MM.1S (cell line): ENCODE measurements at places on chromosomes 7 and 10.
A peak's percentile ranks its signal among the peaks of the same experiment; 100 is the strongest.

GRCh38 chr10:128156999-128157755 lies 31.0 kb upstream of the MKI67 start:
- DNase-seq = no peak

- DNase-seq = no peak
Measured at GRCh38 chr10:102492983-102493382, 9.5 kb downstream of the ACTR1A start.

DNA sequence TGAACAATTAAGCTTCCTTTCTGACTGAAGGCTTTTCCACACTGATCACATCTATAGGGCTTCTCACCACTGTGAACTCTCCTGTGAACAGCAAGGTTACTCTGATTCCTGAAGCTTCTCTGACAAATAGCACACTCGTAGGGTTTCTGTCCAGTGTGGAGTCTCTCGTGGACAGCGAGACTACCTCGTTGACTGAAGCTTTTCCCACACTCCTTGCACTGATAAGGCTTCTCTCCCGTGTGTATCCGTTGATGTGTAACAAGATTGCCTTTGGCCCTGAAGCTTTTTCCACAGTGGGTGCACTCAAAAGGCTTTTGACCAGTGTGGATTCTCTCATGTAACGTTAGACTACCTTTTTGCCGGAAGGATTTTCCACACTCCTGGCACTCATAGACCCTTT lies 4.4 kb downstream of the ZNF32 start:
- no peak for DNase-seq

DNA sequence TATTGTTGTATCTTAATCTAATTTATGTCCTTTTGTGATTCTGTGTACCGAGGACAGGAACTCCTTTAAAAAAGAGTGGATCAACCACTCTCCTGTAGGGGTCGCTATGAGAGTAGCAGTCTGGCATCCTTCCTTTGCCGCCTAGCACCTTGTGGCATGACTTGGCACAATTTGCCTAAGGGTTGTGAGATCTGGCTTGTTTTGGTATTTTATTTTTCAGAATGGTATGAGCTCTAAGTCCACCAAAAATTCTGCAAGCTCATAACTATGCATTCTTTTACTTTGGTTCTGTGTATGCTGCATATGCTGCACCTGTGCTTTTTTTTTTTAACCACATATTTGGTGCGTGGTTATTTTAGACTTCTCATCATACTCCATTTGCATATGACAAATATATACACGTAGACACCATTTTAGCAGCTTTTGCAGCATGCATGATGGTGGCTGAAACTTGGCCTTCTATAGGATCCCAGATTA lies 112.8 kb downstream of the CDK14 start:
- DNase-seq = peak; percentile 93

GRCh38 chr10:124074501-124075109 lies 18.8 kb downstream of the CHST15 start:
- peak; percentile 45 for DNase-seq

DNA sequence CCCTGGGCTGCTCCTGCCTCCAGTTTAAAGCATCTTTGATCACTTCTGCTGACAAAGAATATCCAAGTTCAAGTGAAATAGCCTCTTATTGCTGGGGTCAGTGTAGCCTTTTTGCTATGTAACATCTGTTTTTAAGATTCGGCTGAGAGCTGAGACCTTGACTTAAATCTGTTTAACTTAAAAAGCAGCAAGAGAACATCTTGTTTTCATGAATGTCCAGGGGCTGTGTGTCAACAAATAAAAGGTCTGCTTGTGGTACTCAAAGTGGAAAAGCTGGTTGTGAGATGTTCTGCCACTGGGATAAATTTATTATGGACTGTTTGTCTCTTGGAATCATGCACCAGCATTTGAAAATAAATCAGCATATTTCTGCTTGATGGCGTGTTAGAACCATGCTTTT lies 73.2 kb downstream of the CALD1 start:
- DNase-seq = no peak

- DNase-seq = no peak
Measured at GRCh38 chr7:78450706-78451105, 652.1 kb downstream of the PHTF2 start.

GRCh38 chr10:77553311-77553710 lies 84.3 kb downstream of the KCNMA1 start:
- DNase-seq = no peak

DNA sequence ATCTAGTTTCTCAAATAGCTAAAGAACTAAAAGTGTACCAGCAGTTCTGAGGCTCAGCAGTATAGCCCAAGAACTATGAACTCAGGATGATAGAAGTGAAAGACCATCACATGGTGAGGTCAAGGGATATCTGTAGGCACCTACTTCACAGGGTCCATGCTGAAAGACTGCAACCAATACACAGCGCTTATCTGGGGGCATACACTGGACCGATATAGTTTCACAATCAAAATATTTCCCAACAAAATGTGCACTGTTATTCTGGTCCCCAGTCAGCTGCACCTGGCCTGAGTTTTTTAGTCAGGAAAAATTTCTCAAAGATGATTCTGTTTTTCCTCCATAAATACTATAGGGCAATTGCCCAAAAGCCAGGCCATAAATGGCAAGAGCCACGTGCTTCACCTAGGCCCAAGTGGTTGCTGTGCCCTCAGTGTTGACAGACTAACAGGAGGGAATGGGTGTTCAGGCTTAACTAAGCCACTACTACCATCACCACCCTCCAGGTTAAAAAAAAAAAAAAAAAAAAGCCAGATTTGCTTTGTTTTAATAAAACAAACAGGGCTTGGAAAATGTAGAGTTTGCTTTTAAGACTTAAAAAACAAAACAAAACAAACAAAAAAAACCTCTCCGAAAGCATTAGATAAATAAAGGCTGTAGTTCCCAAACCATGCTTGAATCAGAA lies 58.5 kb downstream of the OGDH start:
- no peak for DNase-seq

DNA sequence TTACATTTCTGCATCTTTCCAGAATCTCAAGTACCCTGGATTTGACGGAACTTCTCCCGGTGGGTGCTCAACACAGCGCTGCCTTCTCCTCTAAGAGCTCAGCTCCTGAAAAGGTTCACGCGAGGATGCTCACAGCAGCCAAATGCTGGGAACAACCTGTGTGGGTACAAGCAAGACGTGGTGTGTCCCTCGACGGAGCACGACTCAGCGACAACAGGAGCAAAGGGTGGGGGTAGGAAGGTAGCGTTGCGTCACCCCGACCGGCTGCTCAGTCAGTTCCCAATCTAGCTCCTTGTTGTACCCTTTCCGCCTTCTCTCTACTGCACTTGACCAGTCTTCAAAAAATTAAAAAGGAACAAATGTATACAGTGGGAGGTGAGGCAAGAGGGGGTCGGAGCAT lies 117.3 kb downstream of the PTPRN2 start:
- DNase-seq = no peak

DNA sequence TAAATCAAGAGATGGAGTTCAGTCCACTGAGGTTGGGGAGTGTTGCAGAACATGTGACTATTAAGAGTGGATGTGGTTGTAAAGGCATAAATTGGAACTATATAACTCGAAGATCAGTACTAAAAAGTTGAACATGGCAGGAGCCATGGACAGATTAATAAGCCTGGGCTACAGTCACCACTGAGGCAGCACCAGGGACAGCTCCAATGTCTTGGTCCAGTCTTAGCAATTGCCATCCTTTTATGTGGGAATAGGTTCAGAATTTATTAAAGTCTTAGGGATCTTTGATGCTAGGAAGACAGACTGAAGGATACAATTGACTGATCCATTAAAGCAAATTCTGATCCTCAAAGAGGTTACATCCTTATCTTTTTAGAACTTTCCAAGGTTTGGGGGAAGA lies 156.6 kb downstream of the ADRA2A start:
- DNase-seq = no peak

- no peak for DNase-seq
Measured at GRCh38 chr10:111473361-111473760, 396.5 kb downstream of the ADRA2A start.

- DNase-seq = peak; percentile 36
Measured at GRCh38 chr10:100155936-100156335, 29.9 kb downstream of the ERLIN1 start.

- DNase-seq = peak; percentile 10
Measured at GRCh38 chr7:16136896-16137295, 284.4 kb downstream of the CRPPA start.

GRCh38 chr7:32803406-32804141 lies 88.0 kb downstream of the KBTBD2 start:
- no peak for DNase-seq

- DNase-seq = no peak
Measured at GRCh38 chr10:128498378-128498730, 372.1 kb upstream of the MKI67 start.

- no peak for DNase-seq
Measured at GRCh38 chr10:55466806-55467504, 665.9 kb upstream of the PCDH15 start.

GRCh38 chr10:92689663-92690210 lies at the start of gene HHEX:
Gene HHEX (plus strand): TSS chr10:92689955. CDS start chr10:92689987, 32 bp downstream.
- peak; percentile 62 for DNase-seq

DNA sequence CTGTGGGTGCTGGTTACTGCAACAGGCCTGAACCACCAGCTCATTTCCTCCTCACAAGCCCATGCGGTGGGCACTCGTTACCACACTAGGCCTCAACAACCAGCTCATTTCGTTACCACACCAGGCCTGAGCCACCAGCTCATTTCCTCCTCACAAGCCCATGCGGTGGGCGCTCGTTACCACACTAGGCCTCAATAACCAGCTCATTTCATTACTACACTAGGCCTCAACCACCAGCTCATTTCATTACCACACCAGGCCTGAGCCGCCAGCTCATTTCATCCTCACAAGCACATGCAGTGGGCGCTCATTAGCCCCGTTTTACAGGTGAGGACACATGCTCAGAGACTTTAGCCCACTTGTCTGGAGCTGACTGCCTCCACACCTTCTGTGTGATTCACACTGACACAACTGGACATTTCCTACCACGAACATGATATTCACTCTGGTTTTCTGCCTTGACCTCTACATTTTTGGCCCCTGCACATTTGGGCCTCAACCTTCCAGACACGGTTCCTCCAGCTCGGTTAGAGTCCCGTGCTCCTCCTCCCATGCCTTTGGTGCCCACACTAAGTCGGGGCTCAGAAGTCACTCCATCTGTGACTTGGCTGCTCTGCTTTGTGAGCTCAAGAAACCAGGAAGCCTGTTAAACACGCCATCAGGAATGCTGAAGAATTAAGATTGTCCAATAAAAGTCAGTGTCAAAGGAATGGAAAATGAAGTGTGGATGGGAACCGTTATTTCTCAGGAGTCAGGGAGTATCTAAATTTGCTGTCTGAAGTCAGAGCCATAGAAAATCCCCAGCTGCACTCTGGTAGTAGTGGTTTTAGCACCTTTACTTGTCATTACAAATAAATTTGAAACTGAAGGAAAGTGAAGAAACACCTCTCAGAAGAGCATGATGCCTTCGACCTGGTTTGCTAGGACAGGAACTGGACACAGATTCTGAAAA lies 55.8 kb upstream of the LANCL2 start:
- DNase-seq = no peak

DNA sequence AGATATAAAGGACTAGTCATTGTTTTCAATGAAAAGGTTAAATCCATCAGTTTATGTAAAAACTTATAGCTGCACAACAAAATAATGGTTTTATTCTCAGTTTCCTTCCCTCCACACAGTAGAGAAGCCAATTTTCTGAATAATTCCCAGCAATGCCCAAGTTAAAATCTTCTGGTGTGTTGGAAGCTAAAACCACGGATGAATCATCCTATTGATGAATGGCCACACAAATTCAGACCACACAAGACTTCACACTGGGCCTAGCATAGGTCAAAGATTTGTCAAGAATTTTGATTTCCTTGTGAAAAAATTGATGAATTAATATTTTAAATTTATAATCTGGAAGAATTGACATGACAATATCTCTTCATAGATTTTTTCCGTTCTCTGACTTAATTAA lies 617.6 kb downstream of the INHBA start:
- no peak for DNase-seq

- no peak for DNase-seq
Measured at GRCh38 chr10:60497364-60497763, 107.7 kb upstream of the ANK3 start.

DNA sequence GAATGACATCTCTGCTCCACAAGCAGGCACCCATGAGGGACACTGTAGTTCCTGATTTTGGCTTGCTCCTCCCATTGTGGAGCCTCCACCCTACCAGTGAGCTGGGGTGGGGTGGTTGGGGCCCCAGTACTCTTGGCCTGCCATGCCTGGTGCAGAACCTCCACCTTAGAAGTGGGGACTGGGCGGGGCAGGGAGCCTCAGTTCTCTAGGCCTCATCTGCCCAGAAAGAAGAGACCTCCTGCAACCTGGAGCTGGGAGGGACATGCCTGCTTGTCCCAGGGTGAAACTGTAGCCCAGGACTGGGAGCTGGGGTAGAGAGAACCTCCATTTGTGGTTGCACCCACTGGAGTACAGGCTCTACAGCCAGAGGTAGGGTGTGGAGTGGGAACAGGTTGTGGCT lies 14.4 kb downstream of the RAMP3 start:
- DNase-seq = no peak

- peak; percentile 57 for DNase-seq
Measured at GRCh38 chr10:19816411-19817230, at the start of gene PLXDC2. Gene PLXDC2 (plus strand): TSS chr10:19816432.

GRCh38 chr10:126905776-126906703 lies 812 bp downstream of the DOCK1 start:
- no peak for DNase-seq

DNA sequence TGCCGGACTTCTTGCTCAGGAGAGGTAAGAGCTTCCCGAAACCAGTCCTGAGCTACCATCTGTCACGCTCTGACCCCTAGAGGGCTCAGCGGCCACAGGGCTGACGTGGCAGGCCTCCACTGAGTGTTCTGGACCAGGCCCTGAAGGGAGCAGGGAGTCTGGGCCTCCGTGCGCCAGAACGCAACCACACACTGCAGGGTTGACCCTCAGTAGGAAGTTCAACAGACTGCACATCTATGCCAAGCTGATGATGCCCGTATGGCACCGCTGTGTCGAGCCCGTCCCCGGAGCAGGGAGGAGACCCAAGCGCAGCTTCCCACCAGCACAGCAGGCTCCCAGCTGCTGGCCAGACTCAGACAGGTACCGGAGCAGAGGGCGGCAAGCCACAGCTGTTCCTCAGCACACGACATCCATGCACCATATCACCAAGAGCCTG lies 39.2 kb downstream of the CAMK2B start:
- no peak for DNase-seq

- DNase-seq = no peak
Measured at GRCh38 chr7:114932991-114933390, 11.1 kb downstream of the MDFIC start.

DNA sequence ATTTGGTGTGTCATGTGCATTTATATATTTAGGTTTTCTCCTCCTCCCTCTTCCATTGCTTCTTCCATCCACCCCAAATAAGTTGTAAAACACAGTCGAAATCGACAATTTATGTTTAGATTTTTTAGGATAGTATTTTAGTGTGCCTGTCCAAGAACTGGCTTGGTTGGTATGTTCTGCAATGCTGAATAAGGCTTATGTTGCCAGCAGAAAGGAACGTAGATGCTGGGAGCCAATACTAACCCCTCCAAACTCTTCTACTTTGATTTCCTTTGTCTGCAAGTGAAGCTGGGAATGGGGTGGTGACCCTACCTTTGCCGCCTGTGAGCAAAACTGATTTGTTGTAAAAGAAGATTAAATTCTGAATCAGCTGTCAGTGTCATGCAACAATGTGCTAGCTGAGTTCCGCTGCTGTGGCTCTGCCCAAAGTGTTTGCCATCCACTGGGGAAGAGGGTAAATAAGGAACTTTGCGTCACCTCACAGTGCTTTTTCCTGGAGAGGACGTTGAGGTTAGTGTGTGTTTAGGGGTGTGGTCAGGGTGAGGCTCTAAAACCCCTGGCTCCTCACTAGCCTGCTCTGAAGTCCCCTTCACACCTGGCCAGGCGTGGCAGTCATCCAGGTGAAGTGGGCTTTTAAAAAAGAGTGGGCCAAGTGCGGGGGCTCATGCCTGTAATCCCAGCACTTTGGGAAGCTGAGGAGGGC lies 44.4 kb downstream of the TACC2 start:
- DNase-seq = no peak

- no peak for DNase-seq
Measured at GRCh38 chr10:100600218-100600617, 64.5 kb downstream of the HIF1AN start.
